Glutamatergic neuron (in vitro differentiated cells): ENCODE measurements at places on chromosomes 13 and 19. TPM values are rescaled to one million over a fixed set of nuclear protein-coding genes. Genes with fewer than 3 reads are reported as not detected.

RFPL4A gene
- not detected for total RNA-seq

KLK3 gene
- not detected for total RNA-seq

GRCh38 chr13:113981194-113981605 lies 7.3 kb upstream of the C13orf46 start:
- no peak overlapping the region for H3K4me3 ChIP-seq
- peak; percentile 8 for DNase-seq

- DNase-seq: no peak
- H3K27ac ChIP-seq: no peak overlapping the region
- H3K4me1 ChIP-seq: no peaks in the 10 kb centered on the region
- no peaks in the 10 kb centered on the region for H3K36me3 ChIP-seq
Measured at GRCh38 chr13:33740134-33740538, 77.8 kb upstream of the RFC3 start.

- H3K27me3 ChIP-seq: no peaks in the 10 kb centered on the region
- H3K36me3 ChIP-seq: peaks cover 7% of the 10 kb centered on the region
- H3K4me1 ChIP-seq: peaks cover 26% of the 10 kb centered on the region
- peak overlapping the region; percentile 25 for H3K4me3 ChIP-seq
- H3K27ac ChIP-seq: peak overlapping the region; percentile 81
Measured at GRCh38 chr13:109743706-109744453, 42.5 kb downstream of the IRS2 start.

GRCh38 chr13:43397111-43397510 lies 373.7 kb downstream of the DNAJC15 start:
- peaks cover 5% of the 10 kb centered on the region for H3K36me3 ChIP-seq
- no peak overlapping the region for H3K4me3 ChIP-seq
- no peaks in the 10 kb centered on the region for H3K27me3 ChIP-seq
- H3K4me1 ChIP-seq: peaks cover 5% of the 10 kb centered on the region
- no peak for DNase-seq
- H3K27ac ChIP-seq: no peak overlapping the region
